ENCODE measurements at places on chromosomes 1 and 21.
A peak's percentile ranks its signal among the peaks of the same experiment; 100 is the strongest.

GRCh38 chr1:156725683-156726280 is 2.5 kb upstream of the METTL25B start:
- DNase-seq: peak; percentile 87

DNA sequence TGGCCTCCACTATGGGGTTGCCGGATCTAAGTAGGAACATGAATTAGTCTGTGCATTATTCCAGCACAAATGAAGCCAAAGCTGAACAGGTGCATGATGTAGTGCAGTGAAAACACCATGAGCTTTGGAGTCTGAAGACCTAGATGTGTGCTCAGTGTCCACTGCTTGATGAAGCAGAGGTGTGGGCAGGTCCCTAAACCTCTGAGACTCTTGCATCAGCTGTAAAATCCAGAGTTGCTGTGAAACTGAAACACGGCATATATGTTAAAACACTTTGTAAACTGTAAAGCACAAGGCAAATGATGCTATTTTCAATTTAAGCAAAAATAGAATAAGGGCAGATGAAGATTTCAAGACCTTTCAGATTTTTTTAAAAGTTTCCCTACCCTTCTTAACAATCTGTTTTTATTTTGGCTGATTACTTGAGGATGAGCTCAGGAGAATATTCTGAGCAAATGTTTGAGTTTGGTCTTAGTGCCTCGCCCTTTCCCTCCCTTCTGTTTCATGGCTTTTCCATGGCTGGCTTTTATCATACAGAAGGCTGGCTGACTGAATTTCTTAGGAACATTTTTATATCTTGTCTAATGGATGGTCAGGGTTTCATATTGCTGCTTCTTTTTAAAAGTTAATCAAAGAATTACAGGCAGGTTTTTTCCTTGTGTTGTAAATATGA is 221.8 kb downstream of the NTNG1 start:
- no peak for DNase-seq

DNA sequence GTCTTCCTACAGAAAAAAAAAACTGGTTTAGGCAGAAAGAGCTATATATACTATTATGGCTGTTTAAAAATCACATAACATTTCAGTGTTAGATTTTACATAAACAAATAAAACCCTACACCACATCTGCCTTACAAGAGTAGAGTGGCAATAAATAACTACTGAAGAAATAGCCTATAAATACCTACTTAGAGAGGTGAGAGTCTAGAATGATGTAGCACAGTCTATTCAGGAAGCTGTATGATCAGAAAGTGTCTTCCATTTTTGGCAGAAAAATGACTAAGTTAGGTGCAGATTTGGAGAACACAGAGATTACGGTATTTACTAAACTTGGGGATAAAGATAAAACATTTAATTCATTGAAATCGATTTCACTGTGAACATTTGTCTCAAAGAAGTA is 75.5 kb downstream of the VAV3 start:
- no peak for DNase-seq

- DNase-seq: no peak
Observed at GRCh38 chr1:230907472-230908205, 39.3 kb upstream of the C1orf198 start.

- no peak for DNase-seq
Observed at GRCh38 chr1:152630596-152630995, 7.7 kb upstream of the LCE3A start.

DNA sequence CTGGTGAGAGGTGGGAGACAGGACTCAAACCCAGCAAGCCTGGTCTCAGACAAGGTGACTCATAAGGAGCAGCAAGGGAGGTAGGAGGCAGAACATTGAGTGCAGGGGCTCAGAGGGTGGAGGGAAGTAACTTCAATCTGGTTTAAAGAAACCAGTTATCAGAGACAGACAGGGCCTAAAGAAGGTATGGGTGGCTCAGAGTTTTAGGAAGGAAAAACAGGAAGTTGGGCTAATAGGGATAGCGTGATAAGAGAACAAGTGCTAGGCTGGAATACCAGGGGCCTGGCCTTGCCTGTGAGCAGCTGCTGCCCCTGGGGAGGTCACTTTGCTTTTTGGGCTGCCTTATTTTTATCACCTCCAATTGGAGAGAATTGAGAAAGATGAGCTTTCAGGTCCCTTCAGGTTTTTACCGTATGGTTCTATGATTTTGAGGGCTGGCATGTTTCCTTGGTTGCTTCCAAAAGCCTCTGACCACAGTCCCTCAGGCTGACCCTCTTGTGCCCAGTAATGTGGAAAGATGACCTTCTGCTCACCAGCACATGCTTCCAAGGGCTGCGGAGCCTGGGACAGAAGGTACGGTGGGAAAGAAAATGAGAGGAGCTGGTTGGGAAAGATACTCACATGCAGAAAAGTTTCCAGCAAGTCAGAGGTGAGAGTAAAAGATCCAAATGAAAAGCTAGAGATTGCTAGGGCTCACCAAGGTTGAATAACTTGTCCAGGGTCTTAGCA is 77.0 kb downstream of the DDR2 start:
- DNase-seq: no peak

DNA sequence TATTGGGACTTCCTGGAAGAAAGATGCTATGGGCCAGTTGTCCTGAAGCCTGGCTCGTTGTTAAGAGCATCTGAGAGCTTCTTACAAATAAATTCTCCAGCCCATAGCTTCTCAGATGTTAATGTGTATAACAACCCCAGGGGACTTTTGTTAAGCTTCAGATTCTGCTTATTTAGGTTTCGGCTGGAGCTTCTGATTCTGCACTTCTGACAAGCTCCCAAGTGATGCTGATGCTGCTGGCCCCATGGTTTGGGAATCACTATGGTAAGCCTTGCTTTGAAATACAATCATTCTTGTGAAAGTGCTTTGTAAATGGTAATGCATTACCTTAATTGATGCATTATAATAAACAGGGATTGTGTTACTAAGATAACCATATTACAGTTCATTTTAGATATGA is 281.8 kb upstream of the PLD5 start:
- no peak for DNase-seq

- no peak for DNase-seq
Observed at GRCh38 chr1:230866171-230867070, 1.9 kb downstream of the C1orf198 start.

GRCh38 chr1:33853431-33853830 is 10.4 kb upstream of the HMGB4 start:
- no peak for DNase-seq

- no peak for DNase-seq
Observed at GRCh38 chr1:240424740-240425464, 187.1 kb downstream of the GREM2 start.

Measured in NCI-H187 (cell line).